Mesothelial cell of epicardium (in vitro differentiated cells): ENCODE measurements at places on chromosomes 6 and 20.

GRCh38 chr6:100121854-100122609 is 128.0 kb upstream of the MCHR2 start:
- DNase-seq, result no peak

GRCh38 chr6:19317431-19317986 is 519.7 kb upstream of the ID4 start:
- DNase-seq, result no peak

- DNase-seq, result no peak
Measured at GRCh38 chr6:44147256-44147655, 11.4 kb upstream of the CAPN11 start.

GRCh38 chr6:70310063-70310694 is 7.3 kb upstream of the COL9A1 start:
- DNase-seq, result no peak

GRCh38 chr6:160031442-160031841 is 62.6 kb downstream of the IGF2R start:
- DNase-seq, result no peak

- no peak for DNase-seq
Measured at GRCh38 chr20:12984863-12985262, 23.9 kb upstream of the SPTLC3 start.

DNA sequence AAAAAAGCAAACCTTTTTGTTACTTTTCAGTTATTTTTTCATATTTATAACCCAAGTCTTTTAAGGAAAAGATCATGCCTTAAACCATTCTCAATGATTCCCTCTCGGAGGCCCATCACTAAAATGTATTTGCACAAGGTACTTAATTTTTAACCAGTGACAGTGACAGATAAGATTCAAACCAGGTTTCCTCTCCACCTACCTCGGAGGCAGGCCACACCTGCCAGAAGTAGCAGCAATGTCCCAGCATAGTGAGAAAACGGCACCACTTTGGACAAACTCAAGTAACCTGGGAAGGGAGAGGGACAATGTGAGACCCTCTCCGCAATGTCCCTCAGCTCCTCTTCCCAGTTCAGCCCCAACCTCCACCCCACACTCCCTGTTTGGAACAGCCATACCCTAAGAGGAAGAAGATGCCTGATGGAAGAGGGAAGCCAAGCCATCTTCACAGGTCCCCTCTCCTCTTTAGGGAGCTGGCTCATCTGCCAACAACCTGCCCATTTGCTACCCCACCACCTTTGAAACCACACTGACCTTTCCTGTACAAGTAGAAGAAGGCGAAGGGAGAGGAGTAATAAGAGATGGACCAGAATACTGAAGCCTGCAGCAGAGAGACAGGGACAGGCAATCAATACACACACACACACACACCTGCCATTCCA is 2.3 kb downstream of the ABHD16A start:
- DNase-seq, result no peak

DNA sequence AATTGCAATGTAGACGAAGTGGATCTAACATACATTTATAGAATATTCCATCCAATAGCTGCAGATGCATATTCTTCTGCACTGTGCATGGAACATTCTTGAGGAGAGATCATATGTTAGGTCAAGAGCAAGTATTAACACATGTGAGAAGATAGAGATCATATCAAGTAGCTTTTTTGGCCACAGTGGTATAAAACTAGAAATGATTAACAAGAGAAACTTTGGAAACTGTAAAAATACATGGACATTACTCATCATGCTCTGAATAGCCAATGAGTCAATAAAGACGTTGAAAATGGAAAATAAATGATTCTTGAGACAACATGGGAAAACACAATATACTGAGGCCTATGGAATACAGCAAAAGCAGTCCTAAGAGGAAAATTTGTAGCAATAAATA is 94.2 kb downstream of the STXBP5 start:
- DNase-seq, result no peak

DNA sequence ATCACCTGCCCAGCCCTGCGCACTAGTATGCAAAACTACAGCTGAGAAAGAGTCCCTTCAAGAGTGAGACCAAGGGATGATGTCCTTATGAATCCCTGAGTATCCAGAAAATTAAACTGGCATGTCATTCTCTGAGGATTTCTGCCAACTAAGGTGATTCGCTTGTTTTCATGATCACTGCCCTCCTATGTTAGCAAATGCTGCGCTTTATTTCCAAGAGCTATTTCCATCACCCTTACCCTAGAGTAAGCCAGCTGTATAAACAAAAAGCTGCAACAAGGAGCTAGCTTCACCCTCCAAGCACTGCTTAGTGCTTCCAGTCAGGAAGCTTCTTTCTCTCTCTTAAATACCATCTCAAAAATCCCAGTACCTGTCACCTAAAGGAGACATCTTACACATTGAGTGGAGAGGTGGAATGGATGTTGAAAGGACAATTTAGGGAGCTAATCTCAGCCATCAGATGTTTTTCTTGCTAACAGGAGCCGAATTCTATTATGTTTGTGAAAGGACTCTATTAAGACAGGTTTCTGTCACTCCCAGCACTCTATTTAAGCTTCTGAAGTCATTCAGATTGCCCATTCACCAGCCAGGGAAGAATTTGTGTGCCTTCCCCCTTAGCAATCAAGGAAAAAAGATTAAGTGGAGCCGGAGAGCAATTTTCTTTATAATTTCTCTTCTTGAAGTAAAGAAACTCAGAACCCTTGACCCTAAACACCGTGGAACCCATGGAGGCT is 322.2 kb downstream of the NRN1 start:
- no peak for DNase-seq

DNA sequence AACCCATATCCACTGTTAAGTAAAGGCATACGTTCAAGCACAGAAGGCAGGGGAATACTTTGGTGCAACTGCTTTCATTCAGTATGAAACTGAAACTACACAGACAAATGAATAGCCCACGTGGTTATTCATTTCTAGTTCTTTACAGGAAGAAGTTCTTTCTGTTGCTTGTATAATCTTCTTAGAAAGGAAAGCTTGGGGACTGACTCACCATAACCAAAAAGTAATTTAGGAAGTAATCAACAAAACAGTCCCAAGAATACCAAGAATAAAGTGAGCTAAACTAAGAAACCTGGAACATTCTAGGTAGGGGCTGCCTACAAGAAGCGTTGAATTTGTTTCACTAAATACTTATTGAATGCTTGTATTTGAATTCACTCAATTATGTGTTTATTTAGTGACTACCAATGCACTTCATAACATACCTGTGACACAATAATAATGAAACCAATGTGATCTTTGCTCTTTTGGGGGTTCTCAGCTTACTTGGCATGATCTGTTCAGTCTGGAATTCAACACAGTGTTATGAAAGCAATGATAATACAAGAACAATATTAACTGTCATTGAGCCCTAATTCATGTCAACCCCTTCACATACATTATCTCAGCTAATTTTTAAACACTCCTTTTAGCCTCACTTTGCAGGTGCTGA is 25.1 kb upstream of the KIAA0408 start:
- DNase-seq, result no peak

DNA sequence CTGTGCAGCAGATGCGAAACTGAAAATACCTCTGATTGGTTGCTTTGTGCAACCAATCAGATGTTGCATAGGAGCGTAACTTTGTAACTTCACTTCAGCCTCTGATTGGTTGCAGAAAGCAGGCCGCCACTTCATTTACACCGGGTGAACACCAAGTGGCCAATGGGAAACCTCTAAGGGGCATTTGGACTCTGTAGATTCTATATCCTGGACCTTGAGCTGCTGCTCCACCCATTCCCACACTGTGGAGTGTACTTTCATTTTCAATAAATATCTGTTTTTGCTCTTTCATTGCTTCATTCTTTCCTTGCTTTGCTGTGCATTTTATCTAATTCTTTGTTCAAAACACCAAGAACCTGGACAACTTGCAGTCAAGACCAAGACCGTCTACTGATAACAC is 14.1 kb upstream of the NXT1 start:
- DNase-seq, result no peak

GRCh38 chr20:57902473-57902872 is 192.7 kb upstream of the PMEPA1 start:
- no peak for DNase-seq

DNA sequence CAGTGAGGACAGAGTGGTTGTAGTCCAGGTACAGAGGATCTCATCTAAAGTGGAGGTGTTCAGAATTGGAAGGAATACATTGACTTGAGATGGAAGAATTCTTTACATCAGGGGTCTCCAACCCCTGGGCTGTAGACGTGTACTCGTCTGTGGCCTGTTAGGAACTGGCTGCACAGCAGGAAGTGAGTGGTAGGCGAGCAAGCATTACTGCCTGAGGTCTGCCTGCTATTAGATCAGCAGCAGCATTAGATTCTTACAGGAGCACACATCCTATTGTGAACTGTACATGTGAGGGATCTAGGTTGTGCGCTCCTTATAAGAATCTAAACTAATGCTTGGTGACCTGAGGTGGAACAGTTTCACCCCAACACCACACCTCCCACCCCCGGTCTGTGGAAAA is 121.1 kb downstream of the CDKAL1 start:
- DNase-seq, result no peak

- DNase-seq, result no peak
Measured at GRCh38 chr20:24441661-24442060, 27.8 kb upstream of the SYNDIG1 start.

GRCh38 chr6:43942616-43943015 is 172.6 kb downstream of the VEGFA start:
- DNase-seq, result no peak

- DNase-seq, result no peak
Measured at GRCh38 chr6:93040375-93040774, 379.0 kb downstream of the EPHA7 start.

DNA sequence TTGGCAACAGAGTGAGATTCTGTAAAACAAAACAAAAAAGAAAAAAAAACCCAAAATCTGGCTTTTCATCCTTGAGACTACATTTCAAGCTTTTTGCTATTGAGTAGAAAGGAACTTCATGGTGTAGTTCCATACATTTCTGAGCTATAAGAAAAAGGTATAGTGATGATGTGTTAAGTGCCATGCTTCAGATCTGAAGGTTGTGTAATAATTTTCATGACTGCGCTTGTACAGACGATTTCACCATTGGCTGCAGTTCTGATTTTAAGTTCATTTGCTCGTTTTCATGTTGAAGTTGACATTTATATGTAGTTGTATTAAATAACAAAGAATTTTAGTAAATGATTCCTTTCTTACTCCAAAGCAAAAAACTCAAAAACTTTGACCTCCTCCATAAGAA is 247.6 kb downstream of the ARID1B start:
- DNase-seq, result no peak

GRCh38 chr20:60030471-60030870 is 72.2 kb downstream of the CDH26 start:
- no peak for DNase-seq

DNA sequence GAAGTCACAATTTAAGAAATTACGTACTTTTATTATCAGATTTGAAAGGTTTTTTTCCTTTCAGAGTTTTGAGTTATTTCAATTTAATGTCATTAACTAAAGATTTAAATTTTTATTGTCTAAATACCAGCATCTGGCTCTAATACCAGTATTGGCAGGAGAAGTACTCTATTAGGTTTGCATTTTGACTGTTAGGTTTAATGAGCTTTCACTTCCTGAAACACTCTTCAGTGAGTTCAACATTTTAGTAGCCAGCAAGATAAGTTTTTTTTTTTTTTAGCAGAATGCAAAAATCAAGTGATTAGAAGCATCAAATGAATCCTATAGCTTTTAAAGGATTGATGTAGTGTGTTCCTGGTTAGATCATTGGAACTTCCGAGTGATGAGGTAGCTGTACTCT is 34.0 kb upstream of the SCGN start:
- DNase-seq, result no peak

GRCh38 chr20:2800521-2801285 is at the start of gene CPXM1:
Gene CPXM1 (minus strand): TSS chr20:2800627. CDS start chr20:2800572, 55 bp downstream.
- DNase-seq, result no peak

- DNase-seq, result no peak
Measured at GRCh38 chr6:132458887-132459604, 53.9 kb downstream of the STX7 start.

DNA sequence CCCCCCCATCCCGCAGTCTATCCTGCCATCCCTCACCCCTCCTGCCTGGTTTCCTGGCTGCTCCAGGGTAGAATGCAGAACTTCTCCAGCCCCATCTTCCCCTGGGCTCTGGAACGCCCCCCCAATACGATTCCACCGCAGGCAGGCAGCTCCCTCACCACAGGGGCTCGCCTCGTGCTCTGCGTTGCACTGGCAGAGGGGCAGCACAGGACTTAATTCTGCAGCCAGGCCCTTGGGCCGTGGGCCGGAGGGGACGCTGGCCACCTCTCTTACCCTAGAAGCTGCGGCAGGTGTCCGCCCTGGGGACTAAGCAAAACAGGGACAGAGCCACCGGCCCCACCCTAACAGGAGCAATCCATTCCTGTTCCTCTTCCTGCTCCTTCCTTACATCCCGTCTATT is 263.9 kb downstream of the CDH4 start:
- DNase-seq, result no peak

DNA sequence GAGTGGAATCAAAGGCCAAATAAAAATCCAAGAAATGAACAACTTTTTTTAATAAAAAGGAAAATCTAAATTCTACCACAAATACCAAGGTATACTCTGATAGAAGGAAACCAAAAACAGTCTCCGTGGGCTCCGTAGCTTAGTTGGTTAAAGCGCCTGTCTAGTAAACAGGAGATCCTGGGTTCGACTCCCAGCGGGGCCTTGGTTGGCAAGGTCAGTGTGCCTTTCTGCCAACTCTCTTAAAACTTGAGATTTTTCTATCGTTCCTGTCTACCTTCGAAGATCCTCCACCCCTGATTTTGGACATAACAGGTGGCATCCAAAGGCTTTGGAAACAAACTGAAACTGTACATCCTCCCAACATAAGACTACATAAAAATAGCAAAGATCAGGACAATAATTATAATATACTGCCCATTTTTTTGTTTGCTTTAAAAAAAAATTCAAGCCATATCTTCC is 197.9 kb downstream of the TRIM27 start:
- no peak for DNase-seq

GRCh38 chr6:15952231-15953151 is 176.4 kb upstream of the MYLIP start:
- DNase-seq, result no peak

DNA sequence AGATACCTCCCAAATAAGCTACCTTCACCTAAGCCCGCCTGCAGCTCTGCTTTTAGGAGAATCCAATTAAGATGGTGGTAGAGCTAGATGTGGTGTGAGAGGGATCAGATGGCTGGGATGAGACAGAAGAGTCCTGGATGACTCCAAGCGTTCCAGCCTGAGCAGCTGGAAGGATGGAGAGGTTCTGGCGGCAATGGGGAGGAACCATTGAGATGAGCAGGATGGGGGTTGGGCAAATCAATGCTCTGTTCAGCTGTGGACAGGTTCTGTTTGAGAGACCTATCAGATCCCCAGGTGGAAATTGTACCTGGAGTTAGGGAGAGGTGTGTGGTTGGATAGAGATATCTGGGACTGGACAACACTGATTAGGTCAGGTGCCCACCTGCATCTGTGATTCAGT is 23.0 kb downstream of the PHACTR3 start:
- no peak for DNase-seq
